ENCODE measurements at places on chromosomes 5 and 9.

- DNase-seq: no peak
Measured at GRCh38 chr5:112434641-112435040, 15.6 kb upstream of the EPB41L4A start.

DNA sequence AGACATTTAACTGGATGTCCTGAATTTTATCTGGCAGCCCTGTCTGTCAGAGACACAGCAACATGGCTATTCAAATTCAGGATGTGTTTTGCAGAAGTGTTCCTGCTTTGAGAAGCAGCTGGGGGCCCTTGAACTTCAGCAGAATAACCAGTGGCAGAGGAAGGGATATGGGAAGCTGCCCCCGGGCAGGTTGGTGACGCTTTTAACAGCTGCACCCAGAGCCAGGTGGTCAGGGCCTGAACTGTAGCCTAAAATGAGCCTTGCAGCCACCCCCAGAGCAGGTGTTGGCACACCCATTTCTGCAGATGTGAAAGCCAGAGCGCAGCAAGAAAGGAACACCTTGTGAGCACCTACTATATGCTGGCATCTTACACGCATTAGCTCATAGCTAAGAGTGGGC, 128.7 kb upstream of the BOD1 start:
- DNase-seq: no peak

DNA sequence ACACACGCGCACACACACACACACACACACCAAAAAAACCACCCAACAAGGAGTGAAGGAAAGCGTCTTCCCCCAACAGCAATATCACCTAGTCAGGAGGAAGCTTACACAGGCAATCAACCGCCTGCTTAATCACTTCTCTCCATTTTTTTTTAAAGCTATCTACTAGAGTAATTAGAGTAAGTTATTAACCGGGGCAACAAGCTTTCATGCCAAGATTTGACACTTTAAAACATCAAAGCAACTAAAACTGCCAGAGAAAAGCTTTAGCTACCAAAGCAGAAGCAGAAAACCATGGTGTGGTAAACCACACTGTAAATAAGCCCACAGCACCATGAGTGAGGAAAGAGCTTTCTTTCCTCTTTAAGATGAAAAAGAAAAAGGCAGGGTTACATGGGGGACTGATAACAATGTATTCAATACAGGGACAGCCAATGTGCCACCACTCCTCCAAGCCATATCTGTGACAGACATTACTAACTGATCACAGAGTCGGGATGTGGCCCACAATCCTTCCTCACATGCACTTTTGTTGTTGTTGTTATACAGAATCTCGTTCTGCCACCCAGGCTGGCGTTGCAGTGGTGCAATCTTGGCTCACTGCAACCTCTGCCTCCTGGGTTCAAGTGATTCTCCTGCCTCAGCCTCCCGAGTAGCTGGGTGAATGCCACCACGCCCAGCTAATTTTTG, 282.1 kb downstream of the CRB2 start:
- DNase-seq: no peak

DNA sequence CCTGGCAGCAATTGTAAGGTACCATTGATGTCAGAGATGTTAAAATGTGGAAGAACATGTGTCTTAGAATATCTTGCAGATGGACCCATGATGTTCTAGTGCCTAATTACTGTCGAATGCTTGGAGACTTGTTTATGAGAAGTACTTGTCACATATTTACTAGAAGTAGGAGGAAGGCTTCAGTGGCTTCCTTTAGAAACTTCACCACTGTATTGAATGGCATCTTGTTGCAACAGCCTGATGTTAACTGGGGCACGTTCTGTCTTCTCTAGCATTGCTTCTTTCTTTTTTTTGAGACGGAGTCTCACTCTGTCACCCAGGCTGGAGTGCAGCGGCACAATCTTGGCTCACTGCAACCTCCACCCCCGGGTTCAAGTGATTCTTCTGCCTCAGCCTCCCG, 16.5 kb downstream of the UGCG start:
- DNase-seq: no peak

GRCh38 chr9:96040591-96041461, 165.3 kb downstream of the ERCC6L2 start:
- no peak for DNase-seq

- no peak for DNase-seq
Measured at GRCh38 chr5:33410221-33410620, 30.5 kb upstream of the TARS1 start.

DNA sequence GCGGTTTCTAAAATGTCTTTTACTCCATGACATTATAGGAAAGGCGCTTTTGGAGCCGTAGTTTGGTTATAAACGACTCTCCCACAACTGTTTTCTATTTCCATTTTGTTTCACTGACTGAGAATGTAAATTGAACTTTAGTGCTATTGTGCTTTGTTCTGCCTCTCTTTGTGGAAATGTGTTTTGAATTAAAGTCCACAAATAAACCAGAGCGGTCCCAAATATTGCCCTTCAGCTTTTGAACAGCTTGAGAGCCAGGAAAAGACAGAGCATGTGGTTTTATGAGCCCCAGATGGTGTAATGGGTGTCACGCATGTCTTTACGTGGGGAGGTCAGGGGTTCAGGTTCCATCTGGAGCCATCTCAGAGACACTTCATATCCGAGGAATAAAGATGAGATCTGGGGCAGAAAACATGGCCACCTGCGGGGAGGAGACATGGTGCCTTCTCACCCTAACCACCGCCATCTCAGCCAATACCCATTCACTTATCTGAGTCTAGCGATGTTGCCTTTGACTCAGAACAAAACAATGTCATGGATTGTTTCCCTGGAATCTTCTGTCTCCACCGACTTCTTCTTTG, 42.5 kb upstream of the ROR2 start:
- DNase-seq: no peak

GRCh38 chr9:2299156-2299842, 284.2 kb downstream of the SMARCA2 start:
- no peak for DNase-seq

DNA sequence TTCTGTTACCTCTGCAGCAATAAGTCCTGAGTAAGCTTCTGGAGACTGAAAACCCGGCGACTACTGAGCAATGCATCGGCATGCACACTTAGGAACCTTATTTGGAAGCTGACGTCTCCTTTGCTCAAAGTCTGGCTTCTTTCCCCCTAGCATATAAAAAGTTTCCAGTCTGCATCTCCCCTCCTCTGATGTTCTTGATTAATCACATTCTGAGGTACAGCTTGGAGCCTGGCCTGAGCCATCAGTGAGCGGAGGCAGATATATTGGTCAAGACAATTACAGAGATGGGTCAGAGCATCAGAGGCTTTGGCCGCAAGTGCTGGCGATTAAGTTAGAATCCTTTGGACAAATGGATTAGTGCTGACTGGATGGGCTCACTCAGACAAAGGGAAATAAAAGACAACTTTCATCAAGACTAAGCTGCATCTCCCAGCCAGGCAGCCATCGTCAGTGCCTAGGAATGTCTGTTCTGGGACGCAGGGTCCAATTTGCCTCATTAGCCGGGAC, 140.7 kb downstream of the MTX3 start:
- no peak for DNase-seq

- no peak for DNase-seq
Measured at GRCh38 chr5:93417490-93417889, 163.5 kb downstream of the NR2F1-AS1 start.

DNA sequence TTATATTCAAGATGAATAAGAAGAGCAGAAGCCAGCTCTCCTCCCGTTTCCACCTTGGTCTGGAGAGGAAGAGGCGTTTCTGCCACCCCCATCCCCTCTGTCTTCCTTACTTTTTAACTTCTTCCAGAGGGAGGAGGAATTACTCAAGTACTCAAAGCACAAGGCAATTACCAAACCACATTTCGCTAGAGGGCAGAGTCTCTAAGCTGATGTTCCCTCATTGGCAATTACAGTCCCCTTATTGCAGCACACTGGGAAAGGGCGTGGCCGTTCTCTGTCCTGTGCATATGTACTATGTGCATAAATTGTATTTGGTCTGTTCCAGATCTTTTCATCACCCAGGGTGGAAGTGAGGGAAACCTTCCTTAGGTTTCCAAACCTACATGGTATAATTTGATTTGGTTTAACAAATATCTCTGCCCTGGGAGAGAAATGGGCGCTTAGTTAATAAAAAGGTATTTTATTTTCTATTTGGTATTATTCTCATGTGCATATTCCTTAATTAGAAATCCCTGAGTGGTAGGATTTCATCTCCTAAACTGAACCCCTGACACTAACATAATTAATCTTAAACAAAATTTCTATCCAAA, 29.8 kb upstream of the ALDOB start:
- no peak for DNase-seq

DNA sequence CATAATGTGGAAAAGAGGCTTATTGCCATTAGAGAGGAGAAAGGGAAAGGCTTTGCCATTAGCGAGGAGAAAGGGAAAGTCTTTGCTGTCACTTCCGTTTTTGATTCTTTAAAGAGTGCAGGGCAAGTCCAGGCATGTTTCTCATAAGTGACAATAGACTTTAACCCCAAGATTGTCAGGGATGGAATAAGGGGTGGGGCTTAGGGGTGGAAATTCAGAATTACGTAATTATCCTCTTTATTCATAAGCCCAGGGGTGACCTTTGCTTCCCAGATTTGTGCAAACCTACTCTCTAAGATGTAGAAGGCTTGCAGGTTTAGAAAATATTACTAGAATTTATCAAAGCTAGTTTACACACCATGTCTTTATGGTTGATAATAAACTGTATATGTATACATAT, 2.3 kb upstream of the PLK2 start:
- DNase-seq: no peak

- no peak for DNase-seq
Measured at GRCh38 chr9:134461426-134461982, 135.2 kb downstream of the RXRA start.

- DNase-seq: no peak
Measured at GRCh38 chr9:78549711-78550110, 252.8 kb downstream of the PSAT1 start.

GRCh38 chr5:128378196-128378595, 159.8 kb downstream of the FBN2 start:
- DNase-seq: no peak

DNA sequence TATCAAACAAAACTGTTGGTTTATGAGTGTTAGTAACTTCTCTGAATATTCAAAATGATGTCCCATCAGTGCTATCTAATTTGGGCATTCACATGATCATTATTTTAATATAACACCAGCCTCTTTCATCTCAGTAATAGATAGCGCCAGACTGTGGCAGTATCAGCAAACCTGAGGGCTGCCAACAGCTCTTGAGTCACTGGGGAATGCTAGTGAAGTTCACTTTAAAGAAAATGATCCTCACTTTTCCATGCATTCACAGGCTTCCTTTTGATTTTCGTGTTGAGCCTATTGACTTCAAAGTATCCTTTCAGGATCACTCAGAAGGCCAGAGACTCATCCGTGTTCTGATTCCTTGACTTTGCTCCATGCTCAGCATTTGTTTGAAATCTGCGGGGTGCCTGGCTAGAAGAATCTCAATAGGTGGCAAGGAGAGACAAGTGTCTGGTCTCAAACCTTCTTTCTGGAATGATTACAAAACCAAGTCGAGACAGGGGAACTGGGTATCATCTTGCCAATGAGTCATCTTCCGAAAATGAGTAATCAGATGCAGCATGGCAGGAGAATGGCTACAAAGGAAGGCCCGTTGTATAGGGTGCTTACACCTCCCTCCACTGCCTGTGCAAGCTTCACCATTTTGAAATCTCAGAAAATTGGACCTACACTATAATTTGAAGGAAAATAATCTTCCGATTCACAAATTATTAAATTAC, 509.1 kb downstream of the RASEF start:
- DNase-seq: no peak

GRCh38 chr5:74336297-74336696, 304.2 kb downstream of the ENC1 start:
- no peak for DNase-seq

DNA sequence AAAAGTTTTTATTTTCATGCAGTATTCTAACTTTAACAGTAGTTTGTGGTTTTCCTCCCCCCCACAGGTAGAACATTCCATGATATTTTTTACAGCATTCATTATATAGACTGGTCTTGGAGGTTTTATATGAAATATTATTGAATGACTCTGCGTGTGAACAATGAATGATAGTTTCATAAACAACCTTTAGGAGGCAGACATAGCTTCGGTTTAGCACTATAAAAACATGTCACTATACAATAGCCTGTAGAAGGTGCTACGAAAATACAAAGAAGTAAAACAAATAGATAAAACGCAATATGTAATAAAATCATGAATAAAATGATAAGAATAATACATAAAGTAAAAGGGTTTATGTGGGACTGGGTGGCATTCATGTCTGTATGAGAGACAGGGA, 8.5 kb downstream of the KLF4 start:
- no peak for DNase-seq

DNA sequence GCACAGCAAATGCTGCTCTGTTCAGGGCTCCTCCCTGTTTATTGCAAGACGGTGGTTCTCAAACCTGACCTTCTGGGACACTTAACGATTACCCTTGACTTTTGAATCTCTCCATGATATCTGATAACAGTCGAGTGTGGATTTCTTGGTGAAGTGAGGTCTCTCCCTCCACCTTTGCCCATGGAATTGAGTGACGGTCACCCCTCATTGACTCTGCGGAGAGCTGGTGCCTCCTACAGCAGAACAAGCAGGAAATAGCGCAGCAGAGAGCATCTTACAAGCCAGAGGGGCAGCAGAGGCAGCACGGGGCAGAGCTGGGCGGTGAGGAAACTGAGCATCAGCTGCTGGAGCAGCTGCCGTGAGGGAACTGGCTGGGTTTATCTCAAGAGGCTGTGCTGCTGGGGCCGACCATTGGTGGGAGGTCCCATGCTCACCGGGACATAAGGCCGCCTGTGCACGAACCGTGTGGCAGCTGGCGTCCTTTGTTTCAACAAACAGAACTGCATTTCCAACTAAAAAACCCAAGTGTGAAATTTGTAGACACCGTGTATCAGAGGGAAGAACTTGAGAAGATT, 189.8 kb downstream of the MTRR start:
- no peak for DNase-seq

DNA sequence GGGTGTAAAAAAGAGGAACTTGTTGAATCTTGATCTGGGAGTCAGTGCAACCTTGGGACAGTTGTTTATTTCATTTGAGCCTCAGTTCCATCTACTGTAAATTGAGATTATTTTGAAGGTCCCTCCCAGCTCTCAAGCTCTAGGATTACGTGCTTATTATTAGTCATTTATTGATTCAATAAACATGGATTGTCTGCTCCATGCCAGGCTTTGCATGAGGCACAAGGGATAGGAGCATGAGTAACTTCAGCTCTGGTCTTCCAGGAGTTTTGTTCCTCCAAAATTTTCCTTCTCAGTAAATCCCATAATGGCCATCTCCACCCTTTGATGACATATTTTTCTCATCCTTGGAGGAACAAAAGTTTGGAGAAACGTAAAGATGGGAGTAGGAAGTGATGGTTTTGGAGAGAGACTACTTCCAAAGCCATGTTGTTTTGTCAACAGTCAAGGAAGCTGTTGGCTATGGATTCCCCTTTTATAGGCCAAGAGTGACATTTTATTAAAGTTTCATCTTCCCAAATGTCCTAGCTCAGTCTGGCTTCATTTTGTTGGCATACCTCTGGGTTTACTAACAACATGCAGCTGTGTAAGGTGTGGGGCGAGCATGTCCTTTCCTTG, 244.6 kb downstream of the DMRT2 start:
- DNase-seq: no peak

Data from stimulated activated CD8-positive, alpha-beta memory T cell treated with anti-CD3 and anti-CD28 coated beads, Interleukin-2, amount 100 ng/mL, for 1 hour (primary cell).